ENCODE measurements at places on chromosomes 2 and 18. TPM values are rescaled to one million over a fixed set of nuclear protein-coding genes. Genes with fewer than 3 reads are reported as not detected.

Gene EMILIN1
- total RNA-seq: not detected

Gene NAT8
- total RNA-seq: not detected

Gene TACR1
- total RNA-seq: 0.39 TPM

Gene PSMA8
- total RNA-seq: not detected

Gene LRRTM1
- not detected for total RNA-seq

All from A549 treated with DMSO at 1 μM for 4 hours (cell line).